T47D (cell line): ENCODE measurements at places on chromosomes 4 and X.
A peak's percentile ranks its signal among the peaks of the same experiment; 100 is the strongest.

- DNase-seq, result no peak
Measured at GRCh38 chr4:185702147-185702663, 109.8 kb downstream of the SORBS2 start.

DNA sequence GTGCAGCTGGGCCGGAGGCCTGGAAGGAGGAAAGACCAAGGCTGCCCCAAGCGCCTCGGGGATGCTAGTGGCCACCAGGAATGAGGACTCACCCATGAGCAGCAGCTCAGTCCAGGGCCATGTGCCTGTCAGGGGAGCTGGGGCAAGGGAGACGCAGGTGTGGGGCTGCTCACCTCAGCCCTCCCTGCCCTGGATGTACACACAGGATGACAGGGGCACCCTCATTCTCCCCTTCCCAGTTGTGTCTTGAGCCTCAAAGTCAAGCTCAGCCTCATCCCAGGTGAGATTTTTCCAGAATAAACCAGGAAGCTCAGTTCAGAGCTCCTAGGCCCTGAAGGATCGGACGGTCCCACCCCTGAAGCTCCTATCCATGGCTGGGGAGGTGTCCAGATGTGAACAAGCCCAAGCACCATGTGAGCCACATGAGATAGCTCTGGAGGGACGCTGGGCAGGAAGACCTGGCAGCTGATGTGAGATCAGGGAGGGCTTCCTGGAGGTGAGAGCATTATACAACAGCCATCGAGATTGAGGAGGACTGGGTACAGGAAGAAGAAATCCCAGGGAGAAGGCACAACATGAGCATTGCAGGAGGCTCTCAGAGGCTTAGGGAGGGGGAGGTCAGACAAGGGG, 23.0 kb downstream of the HTRA3 start:
- DNase-seq, result no peak

DNA sequence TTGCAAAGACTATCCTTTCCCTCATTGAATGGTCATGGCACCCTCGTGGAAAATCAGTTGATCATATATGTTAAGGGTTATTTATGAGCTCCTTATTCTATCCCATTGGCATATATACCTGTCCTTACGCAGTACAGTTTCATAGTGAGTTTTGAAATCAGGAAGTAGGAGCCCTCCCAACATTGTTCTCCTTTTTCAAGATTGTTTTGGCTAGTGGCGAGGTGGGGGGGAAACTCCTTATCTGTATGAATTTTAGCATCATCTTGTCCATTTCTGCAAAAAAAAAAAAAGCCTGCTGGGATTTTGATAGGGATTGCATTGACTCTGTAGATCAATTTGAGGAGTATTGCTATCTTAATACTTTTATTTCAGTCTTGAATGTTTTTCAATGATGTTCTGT, 2.5 kb upstream of the USP9X start:
- no peak for DNase-seq

DNA sequence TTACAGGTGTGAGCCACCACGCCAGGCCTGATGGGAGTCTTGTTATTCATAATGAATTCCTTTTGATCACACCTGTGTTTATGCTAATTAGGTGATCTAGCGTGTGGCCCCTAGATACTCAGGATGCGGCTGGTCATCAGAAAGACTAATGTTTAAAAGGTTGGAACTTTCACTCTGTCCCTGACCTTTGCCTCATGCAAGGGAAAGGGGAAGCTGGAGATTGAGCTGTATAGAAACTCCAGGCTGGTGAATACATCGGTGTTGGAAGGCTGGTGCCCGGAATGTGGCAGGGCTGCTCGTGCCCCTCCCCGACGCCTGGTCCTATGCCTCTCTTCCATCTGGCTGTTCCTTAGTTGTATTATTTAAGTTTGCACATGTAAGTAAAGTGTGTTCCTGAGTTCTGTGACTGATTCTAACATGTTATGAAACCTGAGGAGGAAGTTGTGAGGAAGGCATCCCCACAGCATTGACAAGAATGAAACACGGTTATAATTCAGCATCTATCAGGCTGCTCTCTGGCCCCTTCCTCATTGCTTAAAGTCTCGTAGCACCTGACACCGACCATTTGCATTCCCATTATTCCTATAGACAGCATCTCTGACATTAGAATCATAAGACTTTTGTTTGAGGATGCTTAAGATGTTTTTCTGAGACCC, 28.9 kb downstream of the CASP3 start:
- DNase-seq, result no peak

DNA sequence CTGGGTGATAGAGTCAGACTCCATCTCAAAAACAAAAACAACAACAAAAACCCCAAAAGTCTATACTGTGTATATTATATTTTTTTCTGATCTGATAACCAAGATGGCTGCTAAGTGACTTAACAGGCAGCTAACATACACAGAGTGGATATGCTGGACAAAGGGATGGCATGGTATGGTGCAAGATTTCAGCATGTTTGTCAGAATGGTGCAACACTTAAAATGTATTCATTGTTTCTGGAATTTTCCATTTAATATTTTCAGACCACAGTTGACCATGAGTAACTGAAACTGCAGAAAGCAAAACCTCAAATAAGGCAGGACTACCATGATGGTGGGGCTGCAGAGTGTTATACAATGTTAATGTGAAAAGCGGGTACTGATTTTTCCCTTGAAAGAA, 6.1 kb upstream of the BOD1L1 start:
- no peak for DNase-seq

DNA sequence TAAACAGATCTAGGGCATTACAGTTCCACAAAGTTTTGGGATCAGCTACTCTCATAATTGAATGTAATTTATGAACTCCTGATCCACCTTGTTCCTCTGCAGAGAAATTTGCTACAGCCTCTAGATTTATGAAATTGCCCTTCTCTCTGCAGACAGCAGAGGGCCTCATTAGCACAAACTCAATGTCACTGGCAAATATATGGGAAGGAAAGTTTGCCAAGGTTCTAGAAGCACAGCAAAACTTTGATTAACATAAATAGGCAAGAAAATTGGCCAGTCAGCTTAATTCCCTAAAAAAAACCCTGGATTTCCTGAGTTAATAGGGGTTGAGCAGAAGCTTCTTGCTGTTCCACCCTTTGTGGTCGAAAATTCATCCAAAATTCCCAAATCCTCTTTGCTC, 31.5 kb downstream of the PRPS1 start:
- peak; percentile 48 for DNase-seq

DNA sequence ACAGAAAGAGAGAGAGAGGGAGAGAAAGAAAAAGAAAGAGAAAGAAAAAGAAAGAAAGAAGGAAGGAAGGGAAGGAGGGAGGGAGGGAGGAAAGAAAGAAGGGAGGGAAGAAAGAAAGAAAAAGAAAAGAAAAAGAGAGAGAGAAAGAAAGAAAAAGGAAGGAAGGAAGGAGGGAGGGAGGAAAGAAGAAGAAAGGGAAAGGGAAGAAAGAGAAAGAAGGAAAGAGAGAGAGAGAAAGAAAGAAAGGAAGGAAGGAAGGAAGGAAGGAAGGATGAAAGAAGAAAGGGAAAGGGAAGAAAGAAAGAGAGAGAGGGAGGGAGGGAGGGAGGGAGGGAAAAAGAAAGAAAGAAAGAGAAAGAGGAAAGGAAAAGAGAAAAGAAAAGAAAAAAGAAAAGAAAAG, 10.8 kb downstream of the OPHN1 start:
- DNase-seq, result no peak

- no peak for DNase-seq
Measured at GRCh38 chr4:105293360-105293759, 146.7 kb downstream of the TET2 start.
